ENCODE measurements at places on chromosomes 16 and 17.

GRCh38 chr17:27751622-27752490 lies 48.5 kb downstream of the NOS2 start:
- no peak for DNase-seq

GRCh38 chr17:73250851-73251640 lies 10.6 kb downstream of the CPSF4L start:
- DNase-seq, result no peak

- DNase-seq, result no peak
These were observed 111.2 kb downstream of the ANKRD11 start for GRCh38 chr16:89378947-89379771.

- DNase-seq, result no peak
These were observed 99.6 kb downstream of the CA4 start for GRCh38 chr17:60249290-60249826.

DNA sequence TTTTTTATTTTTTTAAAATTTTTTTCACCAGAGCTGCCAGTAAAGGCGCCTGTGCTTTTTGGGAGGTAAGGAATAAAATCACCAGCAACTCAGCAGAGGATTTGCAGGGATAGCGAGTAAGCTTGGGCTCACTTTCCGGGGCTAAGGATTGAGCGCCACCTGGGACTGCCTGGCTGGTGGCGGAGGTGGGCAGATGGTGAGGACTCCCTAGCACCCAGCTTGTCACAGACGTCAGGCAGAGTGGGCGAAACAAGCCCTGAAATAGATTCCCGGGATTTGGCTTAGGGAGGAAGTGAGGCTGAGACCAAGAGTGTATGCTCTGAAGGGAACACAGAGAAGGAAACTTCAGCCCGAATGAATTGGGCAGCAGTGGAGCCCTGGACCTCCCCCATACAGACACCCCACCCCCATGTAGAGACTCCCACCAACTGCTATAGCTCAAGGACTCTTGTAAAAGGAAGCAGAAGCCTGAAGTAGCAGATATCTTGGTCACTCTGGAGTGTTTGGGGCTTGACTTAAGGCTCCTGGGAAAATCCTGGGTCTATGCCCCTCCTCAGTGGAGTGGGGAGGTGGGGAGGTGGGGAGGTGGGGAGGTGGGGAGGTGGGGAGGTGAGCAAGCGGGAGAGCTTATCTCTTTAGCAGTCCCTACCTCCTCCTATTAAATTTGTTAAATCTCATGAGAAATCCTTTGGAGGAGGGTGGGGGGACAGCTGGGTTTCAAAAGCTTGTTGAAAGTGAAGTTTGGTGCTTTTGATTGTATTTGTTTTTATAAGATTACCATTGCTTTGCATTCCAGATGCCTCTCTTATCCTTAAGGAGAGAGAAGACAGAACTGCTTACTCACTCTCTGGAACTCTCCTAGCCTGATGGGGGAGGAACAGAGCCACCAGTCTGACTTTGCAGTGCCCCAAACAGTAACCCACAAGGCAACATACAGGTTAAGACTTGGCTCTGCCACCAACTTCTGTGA lies 8.2 kb downstream of the ARL4D start:
- DNase-seq, result no peak

DNA sequence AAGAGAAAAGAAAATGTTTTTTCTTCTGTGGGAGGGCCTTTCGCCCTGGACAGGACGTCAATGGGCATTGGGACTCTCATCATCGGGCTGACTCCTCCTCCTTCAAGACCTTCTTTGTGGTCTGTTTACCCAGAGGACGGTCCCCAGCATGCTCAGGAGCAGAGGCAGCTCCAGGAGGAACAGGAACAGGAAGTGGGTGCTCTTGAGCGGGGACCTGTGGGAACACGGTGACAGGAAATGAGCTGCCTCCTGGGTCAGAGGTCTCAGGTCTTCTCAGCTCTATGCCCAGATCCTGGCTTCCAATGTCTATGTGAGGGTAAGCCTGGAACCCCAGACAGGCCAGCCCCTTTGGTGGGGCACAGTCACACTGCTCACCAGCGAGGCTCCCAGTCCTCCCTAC lies 12.2 kb downstream of the CD300LD start:
- no peak for DNase-seq

All from stimulated activated CD8-positive, alpha-beta memory T cell treated with anti-CD3 and anti-CD28 coated beads, Interleukin-2, amount 100 ng/mL, for 1 hour (primary cell).